ENCODE measurements at places on chromosomes 16 and 17.

DNA sequence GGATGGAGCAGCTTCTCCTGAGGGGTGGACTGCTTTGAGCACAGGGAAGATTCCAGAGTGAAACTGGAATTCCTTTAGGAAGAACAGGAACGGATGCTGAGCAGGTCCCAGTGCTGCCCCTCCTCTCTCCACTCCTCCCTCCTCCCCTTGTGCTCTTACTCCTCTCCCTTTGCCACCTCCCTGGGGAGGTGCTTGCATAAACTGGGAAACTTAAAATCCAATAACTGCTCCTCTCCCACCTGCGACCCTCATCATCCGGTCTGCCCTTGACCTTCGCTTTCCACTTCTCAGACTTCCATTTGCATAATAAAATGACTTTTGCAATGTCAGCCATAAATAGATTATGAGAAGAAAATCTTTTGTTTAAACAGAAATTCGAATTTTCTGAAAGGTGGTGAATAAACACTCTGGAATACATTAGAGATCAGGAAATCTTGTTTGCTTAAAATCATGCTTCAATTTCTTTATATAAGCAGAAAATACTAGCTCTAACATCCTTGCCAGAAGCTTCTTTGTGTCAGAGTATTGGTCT, 23.7 kb downstream of the HSBP1 start:
- no peak for DNase-seq

GRCh38 chr16:52209227-52209626, 337.7 kb downstream of the TOX3 start:
- DNase-seq = no peak

GRCh38 chr16:71848622-71849021, 2.8 kb downstream of the ATXN1L start:
- DNase-seq = no peak

DNA sequence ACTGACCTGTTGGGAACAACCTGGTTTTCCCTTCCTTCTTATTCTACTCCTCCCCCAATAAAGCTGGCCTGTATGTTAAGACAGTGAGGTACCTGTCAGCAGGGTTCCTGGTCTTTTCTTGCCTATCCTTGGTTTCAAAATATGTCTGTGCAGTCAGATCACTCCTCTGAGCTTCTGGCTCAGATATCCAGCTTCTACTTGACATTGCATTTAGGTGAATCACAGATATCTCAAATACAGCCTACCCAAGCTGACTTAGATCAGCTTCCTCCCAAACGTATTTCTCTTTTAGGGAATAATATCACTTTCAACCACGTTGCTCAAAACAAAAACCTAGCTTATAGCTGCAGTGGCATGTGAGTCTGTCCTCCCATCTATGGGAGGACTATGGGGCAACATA, 48.7 kb downstream of the TEX14 start:
- no peak for DNase-seq

GRCh38 chr17:38874505-38875400, 4.9 kb downstream of the LASP1 start:
- DNase-seq = no peak

- DNase-seq = no peak
These were observed 81.1 kb downstream of the MSI2 start for GRCh38 chr17:57337390-57337789.

- no peak for DNase-seq
These were observed 25.5 kb downstream of the CACNG4 start for GRCh38 chr17:66990047-66990446.

- no peak for DNase-seq
These were observed 50.9 kb upstream of the MTSS2 start for GRCh38 chr16:70736465-70737376.

DNA sequence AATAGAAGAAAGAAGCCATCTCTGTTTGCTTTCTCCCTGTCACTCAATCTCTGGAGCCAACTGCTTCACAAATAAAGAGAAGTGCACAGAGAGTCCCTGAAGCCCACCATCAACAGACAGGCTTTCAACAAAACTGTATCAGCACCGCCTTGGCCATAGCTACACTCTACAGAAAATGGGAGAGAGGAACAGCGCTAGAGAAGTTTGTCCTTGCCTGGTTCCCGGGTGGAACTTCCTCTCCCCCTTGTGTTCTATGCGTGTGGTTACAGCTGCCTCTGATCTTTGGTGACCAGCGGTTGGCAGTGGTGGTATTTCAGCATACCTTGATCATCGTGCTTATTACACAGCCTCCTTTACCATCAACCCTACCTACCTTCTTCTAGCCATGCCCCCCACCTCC, 91.4 kb upstream of the CCL2 start:
- DNase-seq = no peak

DNA sequence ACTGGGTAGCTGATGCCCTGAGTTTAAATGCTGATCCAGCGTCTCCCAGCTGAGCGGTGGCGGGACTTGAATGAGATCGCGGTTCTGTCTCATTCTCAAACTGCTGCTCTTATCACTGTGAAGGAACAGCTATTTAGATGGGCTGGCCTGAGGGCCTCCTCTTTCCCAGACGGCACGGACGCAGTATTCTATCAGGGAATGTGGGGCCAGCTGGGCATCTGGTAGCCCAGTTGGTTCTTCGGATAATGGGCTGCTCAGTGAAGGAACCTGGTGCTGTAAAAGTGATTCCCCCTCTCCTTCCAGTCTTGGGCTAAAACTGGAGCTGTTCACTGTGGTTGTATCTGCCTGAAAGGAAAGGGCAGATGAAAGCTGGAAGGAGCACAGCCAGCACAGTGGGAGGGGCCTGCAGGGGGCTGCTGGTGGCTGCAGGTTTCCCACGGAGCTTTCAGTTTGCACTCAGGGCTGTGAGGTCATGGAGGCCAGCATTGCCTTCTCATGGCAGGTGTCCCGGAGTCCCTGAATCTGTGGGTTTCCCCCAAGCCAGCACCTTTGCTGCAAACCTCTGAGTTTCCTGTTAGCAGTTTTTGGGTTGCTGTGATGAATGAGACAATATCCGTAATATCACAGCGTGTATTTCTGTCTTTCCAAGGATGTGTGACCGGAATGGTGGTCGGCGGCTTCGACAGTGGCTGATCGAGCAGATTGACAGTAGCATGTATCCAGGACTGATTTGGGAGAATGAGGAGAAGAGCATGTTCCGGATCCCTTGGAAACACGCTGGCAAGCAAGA, 3.6 kb downstream of the IRF8 start:
- peak; percentile 48 for DNase-seq

GRCh38 chr17:81575836-81576235, 23.7 kb upstream of the FAAP100 start:
- DNase-seq = no peak

DNA sequence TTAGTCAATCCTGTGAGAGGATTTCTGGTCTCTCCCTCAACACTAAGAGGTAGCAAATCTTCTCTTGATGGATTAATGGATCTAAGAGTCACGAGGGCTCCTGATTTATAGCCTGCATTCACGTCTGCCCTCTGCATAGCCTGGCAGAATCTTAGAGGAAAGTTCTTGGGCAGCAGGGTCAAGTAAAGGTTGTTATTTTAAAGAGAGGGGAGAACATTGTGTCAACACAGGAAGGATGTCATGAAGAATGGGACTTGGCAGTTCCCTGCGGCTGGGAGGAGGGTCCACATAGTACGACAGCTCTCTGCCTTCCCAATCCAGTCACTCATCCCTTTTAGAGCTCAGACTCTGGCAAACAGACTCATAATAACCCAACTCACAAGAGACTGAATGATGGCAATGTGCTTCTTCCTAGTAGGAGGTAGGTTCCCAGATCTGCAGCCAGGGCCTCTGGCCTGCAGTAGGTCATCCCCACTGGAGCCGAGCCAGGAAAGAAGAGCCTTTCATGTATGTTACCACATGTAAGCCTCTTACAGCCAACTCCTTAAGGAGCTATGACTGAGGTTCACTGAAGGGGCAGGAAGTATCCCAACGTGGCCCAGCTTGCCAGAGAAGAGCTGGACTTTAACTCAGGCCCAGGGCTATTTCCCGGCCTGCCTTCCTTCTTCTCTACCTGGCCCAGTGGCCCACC, 25.4 kb upstream of the RPTOR start:
- no peak for DNase-seq

DNA sequence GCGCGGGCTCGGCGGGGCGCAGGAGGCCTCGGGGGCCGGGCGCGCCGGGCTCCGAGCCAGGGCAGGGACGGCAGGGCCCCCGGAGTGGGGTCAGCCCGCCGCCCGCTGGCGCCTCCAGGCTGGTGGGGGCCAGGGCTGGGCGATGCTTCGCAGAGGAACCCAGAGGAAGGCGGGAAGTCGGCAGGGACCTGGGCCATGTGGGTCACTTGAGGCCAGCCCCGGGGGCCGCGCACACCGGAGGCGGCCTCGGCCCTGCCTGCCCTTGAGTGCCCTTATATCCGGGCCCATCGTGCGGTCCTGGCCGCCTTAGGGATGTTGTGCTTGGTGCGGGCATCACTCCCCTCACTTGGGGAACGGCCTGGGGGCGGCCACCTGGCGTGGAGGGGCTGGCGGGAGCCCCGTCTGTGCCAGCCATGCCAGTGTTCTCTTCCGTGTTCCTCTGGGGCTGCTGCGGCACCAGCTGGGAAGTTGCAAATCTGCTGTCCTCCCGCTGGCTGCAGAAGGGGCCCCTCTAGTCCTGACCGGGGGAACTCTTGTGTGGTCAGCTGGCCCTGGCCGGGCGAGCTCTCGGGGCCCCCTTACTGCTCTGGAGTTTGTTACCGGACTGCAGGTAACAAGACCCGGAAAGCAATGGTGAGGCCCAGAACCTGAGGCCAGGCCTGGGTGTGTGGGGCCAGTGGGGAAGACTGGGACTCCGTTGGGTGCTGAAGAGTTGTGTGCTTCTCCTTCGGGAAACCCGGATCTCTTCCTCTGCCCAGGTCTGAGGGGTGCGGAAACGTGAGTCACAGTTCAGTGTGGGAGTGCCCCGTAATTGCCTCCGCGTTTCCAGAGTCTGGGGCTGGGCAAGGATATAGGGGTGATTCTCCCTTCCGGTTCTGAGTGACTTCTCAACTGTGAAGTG, 849 bp downstream of the CAPN15 start:
- DNase-seq = peak; percentile 32

- DNase-seq = peak; percentile 88
These were observed 10.9 kb upstream of the CES4A start for GRCh38 chr16:66977341-66978113.

GRCh38 chr16:57000271-57001025, 11.1 kb downstream of the NLRC5 start:
- peak; percentile 57 for DNase-seq

All from CD4-positive, alpha-beta T cell treated with Interleukin-15 for 4 hours (primary cell).